Activated T-cell treated with anti-CD3 and anti-CD28 coated beads, Interleukin-2, amount 50 U/mL, for 72 hours (primary cell): ENCODE measurements at places on chromosomes 12 and 14. TPM values are rescaled to one million over a fixed set of nuclear protein-coding genes. Genes with fewer than 3 reads are reported as not detected.

DNA sequence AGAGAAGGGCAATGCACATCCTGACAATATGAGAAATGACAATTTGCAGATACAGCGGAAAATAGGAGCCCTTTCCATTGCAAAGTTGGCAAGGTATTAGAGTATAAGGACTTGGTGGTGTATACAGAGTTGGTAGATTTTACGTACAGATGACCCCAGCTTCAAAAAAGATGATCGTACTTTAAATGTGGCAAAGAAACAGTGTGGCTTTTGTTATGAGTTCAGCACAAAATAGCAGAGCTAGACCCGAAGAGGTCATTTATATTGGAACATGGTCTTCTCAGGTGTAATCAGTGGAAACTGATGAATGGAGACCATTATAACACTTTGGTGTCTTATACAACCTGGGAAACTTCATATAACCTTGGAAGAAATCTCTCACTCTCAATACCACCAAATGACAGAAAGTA is 2.3 kb downstream of the CLEC2B start:
- DNase-seq, result no peak

DNA sequence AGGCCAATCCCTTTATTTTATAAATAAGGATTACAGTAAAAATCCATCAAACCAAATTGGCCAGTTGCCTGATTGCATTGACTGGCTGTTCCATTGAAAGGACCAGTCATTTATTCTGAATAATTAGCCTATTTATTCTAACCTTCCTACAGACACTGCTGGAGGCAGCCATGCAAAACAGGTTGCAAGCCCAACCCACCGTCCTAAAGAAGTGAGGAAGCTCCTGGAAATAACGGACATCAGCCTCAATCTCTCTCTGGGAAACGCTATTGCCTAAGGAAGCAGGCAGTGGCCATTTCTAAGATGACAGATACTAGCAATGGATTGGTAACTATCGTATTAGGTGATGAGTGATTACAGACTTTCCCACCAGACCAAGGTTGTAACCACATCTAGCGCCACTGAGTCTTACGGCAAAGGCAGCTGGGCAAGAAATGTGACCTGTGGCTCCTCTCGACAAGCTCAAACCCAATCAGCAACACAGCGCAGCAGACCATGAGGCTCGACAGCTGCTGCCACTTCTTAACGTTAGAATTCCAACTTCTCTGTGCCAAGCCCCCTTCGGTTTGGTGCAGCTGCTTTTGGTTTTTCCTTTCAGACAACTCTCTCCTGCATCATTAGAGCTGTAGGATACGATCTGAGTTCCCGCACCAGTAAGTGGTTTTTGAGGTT is 134.2 kb downstream of the KCNK10 start:
- no peak for DNase-seq

DNA sequence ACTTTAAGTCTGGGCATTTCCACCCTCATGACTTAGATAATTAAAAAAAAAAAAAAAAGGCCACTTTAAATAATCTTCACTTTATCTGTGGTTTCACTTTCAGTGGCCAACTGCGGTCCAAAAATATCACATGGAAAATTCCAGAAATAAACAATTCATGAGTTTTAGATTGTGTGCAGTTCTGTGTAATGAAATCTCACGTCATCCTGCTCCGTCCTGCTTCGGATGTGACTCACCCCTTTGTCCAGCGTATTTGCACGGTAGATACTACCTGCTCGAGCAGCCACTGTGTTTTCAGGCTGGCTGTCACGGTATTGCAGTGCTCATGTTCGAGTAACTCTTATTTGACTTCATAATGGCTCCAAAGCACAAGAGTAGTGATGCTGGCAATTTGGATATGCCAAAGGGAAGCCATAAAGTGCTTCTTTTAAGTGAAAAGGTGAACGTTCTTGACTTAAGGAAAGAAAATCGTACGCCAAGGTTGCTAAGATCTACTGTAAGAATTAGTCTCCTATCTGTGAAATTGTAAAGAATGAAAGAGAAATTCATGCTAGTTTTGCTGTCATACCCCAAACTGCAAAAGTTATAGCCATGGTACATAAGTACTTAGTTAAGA is 2.4 kb downstream of the E2F7 start:
- no peak for DNase-seq

The TMED8 gene
- 36.1 TPM for total RNA-seq

The CLBA1 gene
- total RNA-seq, result 0.93 TPM

The GRIP1 gene
- total RNA-seq, result 0.44 TPM

The SOCS2 gene
- 32.3 TPM for total RNA-seq

The INSM2 gene
- total RNA-seq, result not detected

The AMN gene
- 3.2 TPM for total RNA-seq
